Tongue (tissue), 3 donors: ENCODE measurements at places on chromosomes 12 and 14.

GRCh38 chr12:122036153-122036552 is 14.5 kb downstream of the BCL7A start:
- no peak for DNase-seq

DNA sequence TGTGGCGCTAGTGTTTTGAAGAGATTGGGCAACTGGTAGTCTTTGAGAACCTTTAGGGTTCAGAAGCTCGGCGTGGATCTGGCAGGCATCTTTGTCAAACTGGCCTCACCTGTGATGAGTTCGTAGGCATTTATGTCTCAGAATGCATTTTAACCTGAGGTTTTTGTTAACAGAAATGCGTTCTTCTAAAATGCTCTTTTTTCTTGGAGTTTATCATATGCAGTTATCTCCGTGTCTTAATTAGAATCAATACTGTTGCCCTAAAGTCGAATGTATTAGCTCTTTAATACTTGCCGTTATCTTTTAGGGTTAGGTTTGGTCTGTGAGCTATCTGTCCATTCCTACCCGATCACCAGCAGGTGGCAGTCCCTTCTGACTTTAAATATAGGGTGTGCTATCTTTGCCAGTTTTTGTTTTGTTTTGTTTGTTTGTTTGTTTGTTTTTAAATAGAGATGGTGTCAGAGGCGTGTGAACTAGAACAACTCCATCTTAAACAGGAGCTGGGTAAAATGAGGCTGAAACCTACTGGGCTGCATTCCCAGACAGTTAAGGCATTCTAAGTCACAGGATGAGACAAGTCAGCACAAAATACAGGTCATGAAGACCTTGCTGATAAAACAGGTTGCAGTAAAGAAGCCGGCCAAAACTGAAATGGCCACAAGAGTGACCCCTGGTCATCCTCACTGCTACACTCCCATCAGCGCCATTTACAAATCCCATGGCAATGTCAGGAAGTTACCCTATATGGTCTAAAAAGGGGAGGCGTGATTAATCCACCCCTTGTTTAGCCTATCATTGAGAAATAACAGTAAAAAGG is 1.4 kb downstream of the ATF1 start:
- peak; percentile 71 for DNase-seq

DNA sequence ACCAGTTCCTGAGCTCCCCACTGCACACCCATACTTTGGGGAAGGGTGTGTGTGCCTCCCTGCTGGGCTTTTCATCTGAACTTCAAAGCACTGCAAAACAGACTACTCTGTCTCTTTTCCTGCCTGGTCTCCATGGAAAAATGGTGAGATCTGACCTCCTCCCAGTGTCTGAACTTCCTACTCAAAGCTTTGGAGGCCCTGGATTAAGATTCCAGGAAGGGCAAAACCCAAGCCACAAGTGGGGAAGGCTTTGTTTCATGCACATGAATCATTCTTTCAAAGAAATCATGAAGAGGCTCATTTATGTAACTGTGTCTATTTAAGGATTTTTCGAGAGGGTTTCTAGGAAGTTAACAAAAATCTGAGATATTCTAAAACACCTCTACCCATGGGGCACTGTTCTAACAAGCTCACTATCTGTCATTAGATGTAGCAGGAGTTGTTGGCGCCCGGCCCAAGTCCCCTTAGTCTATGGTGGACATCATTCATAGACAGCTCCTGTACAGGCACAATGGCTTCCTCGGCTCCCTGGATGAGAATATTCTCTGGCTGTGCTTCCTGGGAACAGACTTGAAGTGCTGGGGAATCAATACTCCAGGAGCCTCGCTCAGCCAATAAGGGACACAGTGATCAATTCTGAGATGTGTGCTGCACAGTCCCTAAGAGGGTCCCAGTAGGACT is 224.0 kb downstream of the KTN1 start:
- DNase-seq: no peak

DNA sequence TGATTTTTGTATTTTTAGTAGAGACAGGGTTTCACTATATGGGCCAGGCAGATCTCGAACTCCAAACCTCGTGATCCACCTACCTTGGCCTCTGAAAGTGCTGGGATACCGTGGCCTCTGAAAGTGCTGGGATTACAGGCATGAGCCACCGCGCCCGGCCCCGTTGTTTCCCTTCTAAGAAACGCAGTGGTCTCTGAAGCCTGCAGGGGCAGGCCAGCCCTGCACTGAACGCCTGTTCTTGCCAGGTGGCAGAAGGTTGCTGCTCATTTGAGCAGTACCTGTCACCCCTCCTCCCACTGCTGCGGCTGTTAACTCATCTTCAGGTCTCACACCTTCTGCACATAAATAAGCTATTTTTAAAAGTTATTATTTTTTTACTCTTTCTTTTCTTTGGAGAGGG is 24.3 kb downstream of the GPRC5A start:
- no peak for DNase-seq

DNA sequence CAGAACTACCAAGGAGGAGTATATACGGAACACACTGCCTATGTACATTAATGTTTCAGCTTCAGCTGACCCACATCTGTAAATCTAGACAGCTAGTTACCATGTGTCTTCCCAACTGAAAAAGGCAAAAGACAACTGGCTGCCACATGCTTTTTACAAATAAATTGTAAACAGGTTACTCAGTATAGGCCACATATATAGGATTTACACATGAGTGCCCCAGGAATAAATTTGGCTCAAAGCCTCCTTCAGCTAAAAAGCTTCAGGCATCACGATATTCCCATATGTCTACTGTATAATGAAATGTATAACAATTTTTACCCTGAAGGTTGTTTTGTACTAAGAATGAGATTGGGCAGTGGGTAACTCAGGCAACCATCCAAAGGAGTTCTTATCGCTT is 175.9 kb upstream of the BMP4 start:
- no peak for DNase-seq

GRCh38 chr12:118376089-118377020 is at the start of gene SUDS3:
TSS of gene SUDS3 (plus strand) at chr12:118376555. CDS start at chr12:118376692, 137 bp downstream.
- peak; percentile 95 for DNase-seq

- DNase-seq: no peak
Observed at GRCh38 chr14:34058510-34058909, 107.6 kb upstream of the EGLN3 start.

GRCh38 chr12:6065131-6065862 is 59.2 kb downstream of the VWF start:
- no peak for DNase-seq
